ENCODE measurements at places on chromosomes 11 and 22.

- no peak for ATAC-seq
Observed at GRCh38 chr11:67309166-67309565, 5.8 kb downstream of the SSH3 start.

DNA sequence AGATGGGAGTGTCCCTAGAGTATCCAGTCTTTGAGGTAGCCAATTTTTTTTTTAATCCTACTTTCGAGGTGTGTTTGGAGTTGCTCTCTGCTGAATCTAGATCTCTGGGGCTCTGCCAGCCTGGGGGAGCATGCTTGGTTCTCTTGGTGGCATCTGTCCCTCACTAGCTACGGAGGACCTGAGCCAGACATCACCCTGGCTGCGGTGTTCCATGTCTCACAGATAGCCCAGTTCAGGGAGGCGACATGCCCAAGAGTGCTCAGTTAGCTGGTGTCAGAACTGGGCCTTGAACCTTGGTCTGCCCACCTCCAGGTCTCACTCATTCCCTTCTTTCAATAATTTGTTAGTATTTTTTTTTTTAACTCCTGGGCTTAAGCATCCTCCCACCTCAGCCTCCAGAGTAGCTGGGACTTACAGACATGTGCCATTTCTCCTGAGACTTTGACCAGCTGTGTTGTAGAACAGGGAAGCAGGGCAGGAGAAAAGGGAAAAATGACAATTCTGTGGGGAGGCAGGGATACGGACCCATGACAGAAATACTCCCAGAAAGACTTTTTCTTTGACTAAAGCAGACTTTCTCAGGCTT lies 621 bp downstream of the HMOX1 start:
- no peak for ATAC-seq

- ATAC-seq = peak; percentile 22
Observed at GRCh38 chr22:21951931-21952465, 650 bp downstream of the PPM1F start.

GRCh38 chr11:66919923-66920322 lies 38.3 kb downstream of the PC start:
- ATAC-seq = no peak

GRCh38 chr11:113023228-113023627 lies 62.0 kb downstream of the NCAM1 start:
- ATAC-seq = no peak

- no peak for ATAC-seq
Observed at GRCh38 chr11:10502065-10502680, 38.8 kb downstream of the RNF141 start.

DNA sequence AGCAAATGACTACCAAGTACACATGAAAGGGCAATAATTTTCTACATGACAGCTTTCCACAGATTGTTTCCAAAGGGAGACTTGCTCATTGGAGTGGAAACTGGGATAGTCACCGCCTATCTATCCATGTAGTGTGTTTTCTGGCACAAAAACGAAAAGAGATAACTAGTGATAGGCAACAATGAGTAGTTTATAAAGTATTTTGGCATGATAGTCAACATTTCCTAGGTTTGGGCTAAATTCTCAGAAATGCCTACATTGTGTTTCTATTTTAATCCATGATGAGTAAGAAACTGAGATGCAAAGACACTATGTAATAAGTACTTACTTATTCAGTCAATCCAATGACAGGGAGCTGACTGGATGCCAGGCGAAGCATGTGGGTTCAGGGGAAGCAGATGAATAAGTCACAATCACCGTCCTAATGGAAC lies 1129.1 kb downstream of the DLG2 start:
- no peak for ATAC-seq

GRCh38 chr11:82944198-82944597 lies 42.7 kb downstream of the DDIAS start:
- no peak for ATAC-seq

DNA sequence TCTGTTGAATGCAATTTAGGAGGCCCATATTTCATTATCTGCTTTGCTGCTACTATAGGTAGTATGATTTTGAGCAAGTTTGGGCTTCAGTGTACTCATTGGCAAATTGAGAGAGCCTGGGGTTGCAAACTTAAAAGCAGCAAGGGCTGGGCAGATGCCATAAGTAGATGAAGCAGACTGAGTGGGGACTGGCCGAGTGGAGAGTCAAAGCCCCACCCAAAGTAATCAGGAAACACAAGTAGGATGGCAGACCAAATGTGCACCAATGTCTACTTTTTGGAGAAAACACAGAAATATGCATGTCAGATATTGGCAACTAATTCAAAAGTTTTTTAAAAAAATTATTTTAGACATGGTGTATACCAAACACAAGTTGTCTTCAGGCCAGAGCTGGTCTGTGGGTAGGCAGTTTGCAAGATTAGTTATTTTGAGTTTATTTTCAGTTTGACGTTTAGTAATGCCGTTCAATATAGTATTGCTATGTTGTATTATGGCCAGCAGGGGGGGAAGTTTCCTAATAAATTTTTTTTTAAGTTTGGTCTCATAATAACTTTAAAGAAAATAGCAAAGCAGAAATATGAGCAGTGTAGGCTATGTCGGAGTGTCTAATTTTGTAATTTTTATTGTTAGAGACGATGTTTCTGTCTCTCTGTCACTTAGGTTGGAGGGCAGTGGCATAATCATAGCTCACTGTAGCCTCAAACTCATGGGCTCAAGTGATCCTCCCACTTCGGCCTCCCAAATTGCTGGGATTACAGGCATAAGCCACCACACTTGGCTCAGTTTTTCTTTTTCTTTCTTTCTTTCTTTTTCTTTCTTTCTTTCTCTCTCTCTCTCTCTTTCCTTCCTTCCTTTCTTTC lies 105.1 kb downstream of the HIPK3 start:
- ATAC-seq = peak; percentile 49

DNA sequence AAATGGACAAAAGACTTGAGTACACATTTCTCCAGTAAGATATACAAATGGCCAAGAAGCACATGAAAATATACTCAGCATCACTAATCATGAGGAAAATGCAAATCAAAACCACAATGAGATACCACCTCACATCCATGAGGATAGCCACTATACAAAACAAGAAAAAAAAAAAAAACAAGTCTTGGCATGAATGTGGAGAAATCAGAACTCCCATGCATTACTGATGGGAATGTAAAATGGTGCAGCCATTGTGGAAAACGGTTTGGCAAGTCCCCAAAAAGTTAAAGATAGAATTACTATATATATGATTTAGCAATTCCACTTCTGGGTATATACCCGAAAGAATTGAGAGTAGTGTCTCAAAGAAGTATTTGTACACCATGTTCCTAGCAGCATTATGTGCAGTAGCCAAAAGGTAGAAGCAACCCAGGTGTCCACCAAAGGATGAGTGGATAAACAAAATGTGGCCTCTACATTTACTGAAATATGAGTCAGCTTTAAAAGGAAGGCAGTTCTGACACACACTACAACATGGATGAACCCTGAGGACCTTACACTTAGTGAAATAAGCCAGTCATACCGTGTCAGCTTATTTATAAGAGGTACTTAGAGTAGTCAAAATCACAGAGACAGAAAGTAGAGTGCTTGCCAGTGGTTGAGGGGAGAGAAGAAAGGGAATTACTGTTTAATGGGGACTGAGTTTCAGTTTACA lies 146.3 kb downstream of the WNT7B start:
- ATAC-seq = peak; percentile 54

DNA sequence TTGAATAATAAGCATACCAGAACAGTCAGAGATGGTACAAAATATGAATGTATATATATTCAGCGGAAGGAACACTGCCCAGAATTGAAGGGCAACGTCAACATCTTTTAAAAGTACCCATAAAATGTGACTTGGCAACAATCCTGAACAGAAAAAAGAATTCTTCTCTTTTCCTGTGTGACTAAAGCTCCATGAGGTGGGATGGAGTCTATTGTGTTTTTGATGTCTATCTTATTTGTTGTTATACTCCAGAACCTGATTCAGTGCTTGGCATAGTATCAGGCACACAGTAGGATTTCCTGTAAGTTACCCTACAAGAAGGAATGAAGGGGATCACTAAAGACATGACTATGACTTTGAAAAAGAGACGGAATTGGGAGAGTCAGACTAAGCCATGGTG lies 10.3 kb downstream of the LDLRAD3 start:
- no peak for ATAC-seq

- no peak for ATAC-seq
Observed at GRCh38 chr11:73199446-73199845, 18.6 kb upstream of the P2RY2 start.

DNA sequence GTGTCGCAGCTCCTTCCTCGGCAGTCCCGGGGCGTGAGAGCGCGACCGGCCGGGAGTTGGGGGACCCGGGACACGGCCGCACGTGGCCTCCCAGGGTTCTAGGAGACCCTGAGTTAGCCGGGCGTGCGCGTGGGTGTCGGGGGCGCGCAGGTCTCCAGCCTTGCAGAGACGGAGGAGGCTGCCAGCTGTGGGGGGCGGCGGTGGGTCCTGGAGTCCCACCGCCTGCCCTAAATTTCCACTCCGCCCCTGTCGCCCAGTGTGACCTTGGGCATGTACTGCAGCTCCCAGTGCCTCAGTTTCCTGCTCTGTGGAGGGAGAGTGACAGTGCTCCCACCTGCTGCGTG lies 18.8 kb downstream of the RRP7A start:
- ATAC-seq = no peak

- ATAC-seq = no peak
Observed at GRCh38 chr22:24054356-24054755, 43.3 kb downstream of the CABIN1 start.

DNA sequence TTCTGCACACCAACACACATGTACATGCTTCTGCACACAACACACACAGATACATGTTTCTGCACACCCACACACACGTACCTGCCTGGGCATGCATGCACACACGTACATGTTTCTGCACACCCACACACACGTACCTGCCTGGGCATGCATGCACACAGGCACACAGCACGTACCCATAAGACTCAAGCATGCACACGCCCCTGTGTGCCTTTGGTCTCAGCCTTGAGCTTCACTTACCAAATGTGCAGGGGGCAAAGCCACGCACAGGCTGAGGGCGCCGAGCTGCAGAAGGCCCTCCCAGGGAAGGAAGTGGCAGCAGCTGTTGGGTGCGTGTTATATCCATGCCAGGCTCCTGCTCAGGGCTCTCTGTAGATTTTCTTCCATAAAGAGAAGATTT lies 34.7 kb upstream of the SMIM38 start:
- ATAC-seq = no peak

GRCh38 chr11:6568191-6568918 lies 35.1 kb downstream of the RRP8 start:
- ATAC-seq = no peak

GRCh38 chr11:69683764-69684333 lies 8.7 kb upstream of the LTO1 start:
- no peak for ATAC-seq

- no peak for ATAC-seq
Observed at GRCh38 chr22:36215981-36216380, 14.4 kb upstream of the APOL4 start.

GRCh38 chr11:10770626-10771254 lies 19.7 kb downstream of the CTR9 start:
- no peak for ATAC-seq

- no peak for ATAC-seq
Observed at GRCh38 chr11:14067686-14068085, 105.2 kb downstream of the SPON1 start.

GRCh38 chr11:73236205-73236765 lies 18.2 kb downstream of the P2RY2 start:
- ATAC-seq = no peak

DNA sequence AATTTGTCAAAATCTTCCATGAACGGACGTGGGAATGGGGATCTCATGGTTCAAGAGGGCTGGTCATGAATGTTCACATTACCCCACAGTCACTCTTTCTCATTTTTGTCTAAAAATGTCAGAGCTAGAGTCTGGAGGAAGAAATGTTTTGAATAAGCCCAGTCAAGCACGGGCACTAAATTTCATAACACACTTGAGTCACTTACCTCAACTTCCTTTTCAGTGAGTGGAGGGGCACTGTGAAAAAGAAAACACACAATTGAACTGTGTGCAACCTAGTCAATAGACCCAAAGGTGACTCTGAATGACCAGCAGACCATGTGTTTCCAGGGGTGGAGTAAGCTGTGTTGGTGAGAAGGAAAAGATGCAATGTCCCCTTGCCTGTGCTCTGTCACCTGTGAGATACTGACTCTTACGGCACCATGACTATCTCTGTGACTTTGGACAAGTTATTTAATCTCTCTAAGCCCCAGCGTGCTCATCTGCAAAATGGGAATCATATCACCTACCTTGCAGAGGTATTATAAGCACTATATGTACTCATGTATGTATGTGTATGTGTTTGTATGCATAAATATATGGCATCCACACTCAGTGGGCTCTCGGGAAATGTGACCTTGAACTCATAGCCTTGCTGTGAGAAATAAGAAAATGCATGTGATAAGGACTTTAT lies 38.2 kb upstream of the LYVE1 start:
- peak; percentile 80 for ATAC-seq

- ATAC-seq = no peak
Observed at GRCh38 chr11:126487711-126488110, 132.2 kb downstream of the ST3GAL4 start.

DNA sequence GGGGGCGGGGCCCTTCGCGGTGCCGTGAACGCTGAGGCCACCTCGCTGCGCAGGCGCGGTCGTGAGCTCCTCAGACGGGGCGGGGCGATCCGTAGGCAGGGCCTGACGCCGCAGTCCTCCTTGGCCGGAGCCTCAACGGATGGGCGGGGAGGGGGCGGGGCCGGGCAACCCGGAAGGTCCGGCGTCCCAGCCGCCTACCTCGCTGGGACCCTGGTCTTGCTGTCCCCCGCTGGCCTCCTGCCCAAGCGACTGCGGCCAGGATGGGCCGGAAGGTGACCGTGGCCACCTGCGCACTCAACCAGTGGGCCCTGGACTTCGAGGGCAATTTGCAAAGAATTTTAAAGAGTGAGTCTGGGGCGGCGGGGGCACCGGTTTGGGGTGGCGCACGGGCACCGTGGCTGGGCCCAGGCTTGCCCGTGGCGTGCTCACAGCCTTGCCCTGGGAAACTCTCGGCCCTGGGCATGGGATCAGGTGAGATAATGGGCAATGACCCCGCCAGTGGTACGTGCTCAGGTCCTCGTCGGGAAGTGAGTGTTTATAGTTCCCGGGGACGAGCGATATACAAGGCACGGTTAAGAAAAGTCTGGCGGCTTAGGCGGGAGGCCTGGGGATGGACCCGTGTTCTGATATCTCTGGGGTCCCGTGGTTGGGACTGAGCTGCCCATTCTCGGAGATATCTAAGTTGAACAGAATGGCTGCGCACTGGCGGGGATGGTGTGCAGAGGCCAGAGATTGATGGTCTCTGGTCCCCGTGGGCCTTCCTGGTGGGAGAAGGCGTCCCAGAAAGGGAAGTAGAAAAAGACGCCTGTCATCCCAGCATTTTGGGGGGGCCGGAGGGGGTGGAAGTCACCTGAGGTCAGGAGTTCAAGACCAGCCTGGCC lies at the start of gene NADSYN1:
Gene NADSYN1, plus strand, starts transcription at position 167 of the 881 bp plus-strand sequence. Its CDS starts 94 bp downstream, at position 261.
- ATAC-seq = peak; percentile 78

GRCh38 chr11:111878385-111878848 lies 548 bp downstream of the FDXACB1 start:
- no peak for ATAC-seq

DNA sequence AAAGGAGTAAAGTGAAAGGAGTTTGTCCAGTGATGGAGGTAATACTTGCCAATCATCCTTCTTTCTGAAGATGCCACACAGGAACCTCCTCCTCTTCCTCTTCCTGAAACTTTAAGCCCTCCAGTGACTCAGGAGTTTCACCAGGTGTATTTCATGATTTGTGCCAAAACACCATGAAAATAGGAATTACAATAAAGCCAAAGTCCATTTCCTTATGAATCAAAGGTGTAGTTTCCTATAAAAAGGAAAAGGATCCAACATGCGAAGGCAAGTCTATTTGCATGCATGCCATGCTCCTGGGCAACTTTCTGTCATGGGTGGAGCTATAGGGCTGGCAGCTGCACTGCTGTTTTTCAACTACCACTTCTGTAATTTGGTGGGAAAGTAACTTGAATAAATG lies 9.8 kb upstream of the POU2AF1 start:
- no peak for ATAC-seq

GRCh38 chr11:44725757-44726282 lies 942 bp upstream of the TSPAN18 start:
- ATAC-seq = peak; percentile 6
